Activated CD4-positive, alpha-beta T cell treated with anti-CD3 and anti-CD28 coated beads for 48 hours (primary cell): ENCODE measurements at places on chromosomes 1 and 21.

DNA sequence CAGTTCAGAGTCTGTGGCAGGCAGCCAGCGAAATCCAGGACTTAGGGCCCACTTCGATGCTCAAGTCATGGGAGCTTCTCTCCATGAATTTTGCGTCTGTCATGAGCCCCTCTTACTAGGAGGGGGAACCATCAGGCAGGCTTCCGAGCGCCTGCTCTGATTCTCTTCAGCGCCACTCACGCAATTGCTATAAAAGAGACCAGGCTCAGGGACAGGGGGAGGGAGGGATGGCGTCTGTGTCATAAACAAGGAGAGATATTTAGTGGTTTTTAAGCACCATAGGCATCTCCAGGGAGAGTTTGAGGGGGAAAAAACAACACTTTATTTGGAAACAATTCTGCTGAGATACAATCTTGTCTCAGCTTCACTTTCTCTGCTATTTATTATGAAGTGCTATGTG, 60.6 kb downstream of the NAV1 start:
- no peak for DNase-seq

- DNase-seq: no peak
Measured at GRCh38 chr1:21494196-21494595, 15.0 kb upstream of the ALPL start.

GRCh38 chr1:221141096-221141495, 261.9 kb downstream of the HLX start:
- no peak for DNase-seq

DNA sequence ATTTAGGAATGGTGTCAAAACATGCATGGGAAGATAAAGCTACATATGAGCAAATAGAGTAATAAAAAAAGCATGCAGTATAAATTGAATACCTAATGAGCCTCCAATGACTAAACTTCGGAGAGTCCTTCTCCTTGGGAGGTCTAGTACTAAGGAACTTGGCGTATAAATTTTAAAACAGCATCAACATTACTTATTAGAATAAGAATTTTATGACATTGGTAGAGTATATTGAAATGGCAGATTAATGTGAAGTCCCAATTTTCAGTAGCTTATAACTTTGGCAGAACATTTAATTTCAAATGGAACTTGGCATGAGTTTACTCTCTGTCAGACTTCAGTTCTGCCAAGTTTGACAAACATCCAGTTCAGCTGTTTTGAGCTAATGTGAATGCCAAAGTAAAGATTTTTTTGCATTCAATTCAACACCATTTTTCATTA, 104.7 kb upstream of the RGS18 start:
- no peak for DNase-seq

DNA sequence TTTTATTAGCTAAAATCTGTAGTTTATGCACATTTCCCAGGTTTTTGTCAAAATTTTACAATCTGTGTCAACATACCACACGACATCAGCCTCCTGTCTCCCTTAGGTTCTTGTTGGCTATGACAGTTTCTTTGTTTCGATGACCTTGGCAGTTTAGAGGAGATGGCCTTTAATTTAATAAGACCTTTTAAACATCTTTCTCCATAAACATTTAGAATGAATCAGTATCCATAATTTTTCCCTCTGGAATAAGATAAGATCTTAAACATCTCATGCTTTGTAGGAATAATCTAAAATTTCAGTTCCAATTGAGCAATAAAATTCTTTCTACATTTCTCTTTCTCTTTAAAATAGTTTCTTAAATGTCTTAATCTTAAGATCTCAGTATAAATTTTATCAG, 28.7 kb upstream of the DYRK1A start:
- DNase-seq: no peak

DNA sequence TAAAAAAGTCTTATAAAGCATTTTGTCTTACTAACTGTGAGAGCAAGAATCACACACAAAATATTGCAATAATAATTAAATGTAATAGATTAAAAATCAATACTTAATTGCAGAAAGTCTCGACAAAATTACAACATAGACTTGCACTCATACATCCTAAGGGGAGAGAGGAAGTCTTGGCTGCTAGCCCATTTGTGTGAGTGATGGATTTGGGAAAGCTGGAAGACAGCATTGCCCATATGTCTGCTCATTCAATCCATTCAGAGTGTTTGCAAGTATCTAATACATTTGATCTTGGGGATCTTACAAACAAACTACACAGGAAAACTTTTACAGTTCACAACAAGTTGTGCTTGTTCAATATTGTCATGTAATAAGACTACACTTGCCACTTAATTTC, 140.5 kb downstream of the COL11A1 start:
- DNase-seq: no peak

GRCh38 chr1:86504895-86505563, 36.3 kb downstream of the CLCA1 start:
- DNase-seq: no peak

DNA sequence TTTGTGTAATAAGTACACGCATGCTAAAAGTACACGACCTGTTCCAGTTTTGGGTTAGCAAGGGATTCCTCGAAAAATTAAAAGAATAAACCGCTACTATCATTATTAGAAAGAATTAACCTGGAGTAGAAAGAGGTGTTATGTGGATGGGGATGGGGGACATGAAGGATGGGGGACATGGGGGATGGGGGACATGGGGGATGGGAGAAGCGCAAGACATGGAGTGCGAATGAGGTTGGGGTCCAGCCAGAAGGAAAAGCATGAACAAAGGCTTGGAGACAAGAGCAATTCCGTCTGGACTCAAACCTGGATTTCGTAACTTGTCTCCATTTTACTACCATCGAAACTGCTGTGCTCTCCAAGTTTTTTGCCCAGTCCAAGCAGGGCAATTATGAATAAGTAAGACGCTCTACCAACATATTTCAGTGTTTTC, 591 bp upstream of the KDM1A start:
- DNase-seq: no peak

DNA sequence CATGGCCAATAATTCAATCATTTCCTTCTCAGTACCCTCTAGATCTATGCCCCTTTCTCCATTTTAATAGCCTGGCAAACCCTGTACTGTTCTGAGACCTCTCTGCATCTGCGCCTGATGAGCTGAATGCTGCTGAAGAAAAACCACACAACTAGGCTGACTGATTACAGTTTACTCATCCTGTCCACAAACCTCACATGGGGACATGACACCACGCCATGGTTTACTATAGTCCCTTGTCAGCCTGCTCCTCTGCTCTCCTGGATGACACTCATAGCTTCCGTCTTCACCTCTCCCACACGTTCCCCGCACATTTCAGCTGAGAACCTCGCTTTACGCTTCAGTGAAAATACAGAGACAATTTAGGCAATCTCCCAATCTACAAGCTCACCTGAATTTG, 59.7 kb downstream of the DESI2 start:
- peak; percentile 44 for DNase-seq
